B cell (primary cell): ENCODE measurements at places on chromosomes 5 and 9.

DNA sequence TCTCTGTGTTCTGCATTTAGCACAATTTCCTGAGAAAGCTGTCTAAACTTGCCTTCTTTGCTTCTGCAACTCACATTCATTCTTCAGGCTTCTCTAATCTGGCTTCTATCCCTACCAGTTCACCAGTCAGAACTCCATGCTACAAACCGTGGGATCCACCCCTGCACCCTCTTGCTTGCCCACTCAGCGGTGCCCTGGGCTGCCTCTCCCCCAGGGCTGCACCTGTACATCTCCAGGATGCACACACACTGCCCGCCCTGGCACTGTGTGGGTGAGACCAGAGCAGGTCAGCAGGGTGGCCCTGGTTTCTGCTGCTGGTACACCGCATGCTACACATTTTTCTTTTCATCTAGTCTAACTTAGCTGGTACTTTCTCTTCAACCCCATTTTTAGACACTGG is 127.1 kb downstream of the FANCC start:
- DNase-seq = no peak
- H3K27me3 ChIP-seq = no peaks in the 10 kb centered on the region
- no peaks in the 10 kb centered on the region for H3K36me3 ChIP-seq
- no peak overlapping the region for H3K4me3 ChIP-seq

GRCh38 chr9:16112116-16112515 is 559.3 kb downstream of the CCDC171 start:
- no peak overlapping the region for H3K4me3 ChIP-seq
- no peaks in the 10 kb centered on the region for H3K27me3 ChIP-seq
- H3K27ac ChIP-seq = no peak overlapping the region
- DNase-seq = no peak
- no peaks in the 10 kb centered on the region for H3K4me1 ChIP-seq
- no peaks in the 10 kb centered on the region for H3K36me3 ChIP-seq

DNA sequence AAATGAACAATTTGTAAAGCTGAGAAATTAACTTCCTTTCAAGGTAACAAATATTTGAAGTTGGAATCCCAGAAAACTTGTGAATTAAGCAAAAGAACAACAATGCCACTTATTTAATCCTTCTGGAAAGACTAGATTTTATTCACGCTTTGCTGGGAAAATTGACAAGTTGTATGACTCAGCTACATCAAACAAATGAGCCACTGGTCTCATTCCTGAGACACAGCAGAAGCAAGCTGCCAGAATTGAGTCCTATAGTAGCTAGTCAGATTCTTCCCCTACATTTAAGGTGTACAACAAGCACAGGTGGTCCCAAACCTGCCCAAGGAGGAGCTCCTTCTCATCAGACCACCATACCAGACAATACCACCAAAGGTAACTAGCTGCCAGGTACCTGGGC is 280.7 kb downstream of the SPOCK1 start:
- H3K36me3 ChIP-seq = no peaks in the 10 kb centered on the region
- no peak overlapping the region for H3K27ac ChIP-seq
- H3K4me1 ChIP-seq = no peaks in the 10 kb centered on the region
- H3K27me3 ChIP-seq = no peaks in the 10 kb centered on the region
- no peak overlapping the region for H3K4me3 ChIP-seq

- no peak for DNase-seq
- no peak overlapping the region for H3K4me3 ChIP-seq
- no peaks in the 10 kb centered on the region for H3K27me3 ChIP-seq
- H3K36me3 ChIP-seq = no peaks in the 10 kb centered on the region
- H3K4me1 ChIP-seq = no peaks in the 10 kb centered on the region
Measured at GRCh38 chr5:179158556-179158955, 98.4 kb downstream of the ZNF354C start.

DNA sequence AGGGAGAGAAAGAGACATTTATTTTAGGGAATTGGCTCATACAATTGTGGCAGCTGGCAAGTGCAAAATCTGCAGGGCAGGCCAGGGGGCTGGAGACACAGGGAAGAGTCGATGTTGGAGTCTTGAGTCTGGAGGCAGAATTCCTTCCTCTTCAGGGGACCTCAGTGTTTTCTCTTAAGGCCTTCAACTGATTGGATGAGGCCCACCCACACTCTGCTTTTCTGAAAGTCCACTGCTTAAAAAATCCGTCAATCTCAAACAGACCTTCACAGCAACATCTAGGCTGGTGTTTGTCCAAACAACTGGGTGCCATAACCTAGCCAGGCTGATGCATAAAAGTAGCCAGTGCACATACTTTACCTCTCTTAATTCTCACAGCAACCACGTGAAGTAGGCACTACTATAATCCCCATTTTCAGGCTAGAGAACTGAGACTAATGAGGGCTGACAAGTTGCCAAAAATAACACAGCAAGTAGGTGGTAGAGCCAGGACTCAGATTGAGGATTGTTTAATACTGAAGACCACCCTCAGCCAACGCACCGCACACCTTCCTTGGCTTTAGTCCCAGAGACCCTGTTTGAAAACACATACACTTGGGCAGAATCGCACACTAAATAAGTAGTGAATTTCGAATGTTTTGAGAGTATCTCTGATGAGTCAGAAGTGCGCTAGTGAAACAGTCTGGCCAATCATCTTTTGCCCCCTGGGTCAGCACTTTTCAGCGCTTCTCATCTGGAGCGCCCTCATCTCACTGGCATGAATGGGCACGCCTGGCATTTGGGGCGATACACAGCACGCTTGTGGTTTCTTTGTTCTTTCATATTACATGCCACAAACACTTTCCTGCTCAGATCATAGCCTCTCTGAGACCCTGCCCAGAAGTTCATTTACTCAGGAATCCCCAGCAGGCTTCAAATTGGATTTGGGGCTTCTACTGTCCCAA is 591.4 kb downstream of the CCDC171 start:
- H3K27ac ChIP-seq = no peak overlapping the region
- no peaks in the 10 kb centered on the region for H3K4me1 ChIP-seq
- H3K36me3 ChIP-seq = no peaks in the 10 kb centered on the region
- no peaks in the 10 kb centered on the region for H3K27me3 ChIP-seq
- no peak overlapping the region for H3K4me3 ChIP-seq

DNA sequence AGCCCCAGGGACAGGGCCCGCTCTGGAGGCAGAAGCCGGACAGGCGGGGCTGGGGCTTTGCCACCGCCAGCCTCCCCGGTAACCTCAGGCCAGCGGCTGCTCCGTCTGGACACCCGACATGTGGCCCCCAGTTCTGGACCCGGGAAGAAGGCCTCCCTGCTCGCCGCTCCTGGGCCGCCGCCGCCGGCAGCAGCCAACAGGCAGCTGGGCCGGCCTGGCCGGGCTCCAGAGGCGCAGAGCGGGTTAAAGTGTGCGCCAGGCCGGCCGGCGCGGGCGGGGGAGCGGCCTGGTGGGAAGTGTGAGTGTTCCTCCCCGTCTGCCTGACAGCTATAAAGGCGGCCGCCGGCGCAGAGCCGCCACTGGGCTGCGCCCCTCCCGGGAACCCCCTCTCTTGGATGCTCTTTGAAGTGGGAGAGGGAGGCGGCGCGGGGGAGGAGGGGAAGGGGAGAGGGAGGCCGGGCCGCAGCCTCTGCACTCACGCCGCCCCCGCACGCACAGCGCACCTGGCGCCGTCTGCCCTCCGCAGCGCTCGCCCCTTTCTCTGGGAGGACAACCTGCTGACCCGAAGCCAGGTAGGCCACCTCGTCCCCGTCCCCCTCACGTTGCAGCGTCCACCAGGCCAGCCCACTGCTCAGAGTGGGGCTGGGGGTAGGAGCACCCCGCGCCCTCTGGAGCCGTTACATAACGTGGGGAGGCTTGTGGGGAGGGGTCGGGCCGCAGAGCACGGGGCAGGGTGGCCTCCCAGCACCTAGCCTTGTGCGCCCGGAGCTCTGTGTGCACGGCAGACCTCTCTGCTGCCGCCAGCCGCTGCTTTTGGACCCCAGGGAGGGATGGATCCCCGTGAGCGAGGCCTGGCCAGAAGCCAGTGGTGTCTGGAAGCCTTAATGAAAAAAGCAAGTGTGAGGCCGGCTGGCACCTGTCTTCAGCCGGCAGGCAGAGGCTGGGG is at the start of gene ADAMTSL2:
ADAMTSL2 (plus strand) TSS at position 359 of the 946 bp plus-strand sequence. CDS start 2,009 bp downstream, outside the sequence.
- H3K4me3 ChIP-seq = no peak within 1 kb of the TSS
- no peaks in the 10 kb centered on the region for H3K27me3 ChIP-seq
- H3K27ac ChIP-seq = no peak within 1 kb of the TSS
- no peak for DNase-seq
- no peaks in the 10 kb centered on the region for H3K36me3 ChIP-seq

GRCh38 chr5:15132816-15133405 is 261.3 kb upstream of the ANKH start:
- no peak for DNase-seq
- no peak overlapping the region for H3K27ac ChIP-seq
- H3K4me3 ChIP-seq = no peak overlapping the region

DNA sequence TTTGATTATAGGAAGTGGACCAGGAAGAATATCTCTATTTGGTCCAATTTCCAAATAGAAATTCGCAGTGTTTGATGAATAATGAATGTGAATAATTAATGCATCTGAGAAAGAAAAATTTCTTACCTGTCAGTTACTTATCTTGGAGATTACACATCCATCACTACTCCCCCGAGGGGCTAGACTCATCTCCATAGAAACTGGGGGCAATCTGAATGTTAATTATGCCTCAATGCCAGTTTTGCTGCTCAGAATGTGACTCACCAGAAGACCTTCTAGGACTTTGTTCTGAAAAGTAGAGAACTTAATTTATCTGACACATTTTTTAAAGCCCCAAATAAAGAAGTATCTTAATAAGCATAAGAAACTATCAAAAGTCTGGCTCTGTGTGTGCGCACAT is 233.4 kb upstream of the NR4A3 start:
- H3K36me3 ChIP-seq = no peaks in the 10 kb centered on the region
- no peak overlapping the region for H3K27ac ChIP-seq
- no peak overlapping the region for H3K4me3 ChIP-seq
- peaks cover 17% of the 10 kb centered on the region for H3K4me1 ChIP-seq
- no peak for DNase-seq

- DNase-seq = no peak
- no peaks in the 10 kb centered on the region for H3K36me3 ChIP-seq
- H3K27me3 ChIP-seq = no peaks in the 10 kb centered on the region
- H3K4me3 ChIP-seq = no peak overlapping the region
- no peak overlapping the region for H3K27ac ChIP-seq
Measured at GRCh38 chr5:124996023-124996763, 249.8 kb upstream of the ZNF608 start.

DNA sequence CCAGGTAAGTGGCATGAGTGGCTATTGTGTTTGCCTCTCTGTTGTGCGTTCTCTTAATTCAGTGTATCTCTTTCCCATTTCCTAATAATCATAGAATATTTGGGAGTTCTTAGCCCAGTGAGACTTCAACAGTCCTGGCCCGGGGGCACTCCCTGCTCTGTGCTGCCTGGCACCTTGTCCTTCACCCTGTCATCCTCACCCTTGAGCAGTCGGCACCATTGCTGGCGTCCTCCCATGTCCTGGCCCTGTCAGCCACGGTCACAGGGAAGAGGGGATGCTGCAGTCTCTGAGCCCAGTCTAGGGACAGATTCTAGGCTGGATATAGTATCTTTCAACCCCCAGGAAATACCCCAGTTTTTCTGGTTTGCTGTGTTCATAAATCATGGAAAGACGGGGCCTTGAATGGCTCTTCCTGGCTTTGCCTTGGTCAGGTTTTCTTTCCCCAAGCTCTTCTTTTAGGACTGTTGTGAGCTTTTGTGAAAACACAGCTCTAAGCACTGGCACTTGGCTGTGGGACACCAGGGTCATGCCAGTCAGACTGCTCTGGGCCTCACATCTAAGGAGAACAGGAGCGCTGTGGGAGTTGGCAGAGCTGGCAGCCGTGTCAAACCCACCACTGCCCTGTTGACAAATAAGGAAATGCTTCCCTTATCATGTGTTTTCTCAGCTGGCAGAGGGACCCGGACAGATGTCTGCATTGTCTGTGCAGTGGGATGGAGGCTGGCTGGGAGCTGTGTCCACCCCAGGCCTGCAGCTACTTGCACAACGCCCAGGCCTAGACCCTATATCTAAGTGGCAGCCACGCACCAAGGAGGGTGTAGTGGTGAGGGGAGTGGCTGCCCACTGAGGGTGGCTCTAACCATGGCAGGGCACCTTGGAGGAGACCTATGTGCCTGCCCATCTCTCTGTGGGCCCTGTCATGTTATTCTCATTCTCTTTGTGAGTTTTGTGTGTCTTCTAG is 378.6 kb downstream of the ICE1 start:
- H3K4me3 ChIP-seq = no peak overlapping the region
- no peaks in the 10 kb centered on the region for H3K27me3 ChIP-seq
- no peak for DNase-seq

DNA sequence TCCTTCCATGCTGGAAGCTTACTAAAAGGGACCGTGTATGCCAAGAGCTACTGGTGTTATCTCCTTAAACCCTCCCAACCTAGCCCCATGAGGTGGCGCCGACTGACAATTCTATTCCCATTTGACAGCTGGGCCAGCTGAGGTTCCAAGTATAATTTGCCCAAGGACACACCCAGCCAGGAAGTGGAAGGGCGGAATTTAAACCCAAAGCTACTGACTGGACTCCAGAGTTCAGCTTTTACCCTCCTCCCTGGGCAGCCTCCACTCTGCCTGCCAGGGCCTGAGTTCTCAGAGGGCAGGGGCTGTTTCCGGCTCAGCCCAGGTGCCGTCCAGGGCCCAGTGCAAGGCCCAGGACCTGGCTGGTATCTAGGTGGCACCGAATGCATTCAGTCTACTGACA is 71.8 kb downstream of the C9orf50 start:
- peaks cover 11% of the 10 kb centered on the region for H3K27me3 ChIP-seq
- no peak for DNase-seq
- no peaks in the 10 kb centered on the region for H3K36me3 ChIP-seq
- no peak overlapping the region for H3K27ac ChIP-seq
- H3K4me1 ChIP-seq = peaks cover 3% of the 10 kb centered on the region

- no peak overlapping the region for H3K27ac ChIP-seq
- H3K4me1 ChIP-seq = no peaks in the 10 kb centered on the region
- no peaks in the 10 kb centered on the region for H3K27me3 ChIP-seq
- no peaks in the 10 kb centered on the region for H3K36me3 ChIP-seq
Measured at GRCh38 chr5:133514456-133514855, 97.9 kb downstream of the FSTL4 start.

DNA sequence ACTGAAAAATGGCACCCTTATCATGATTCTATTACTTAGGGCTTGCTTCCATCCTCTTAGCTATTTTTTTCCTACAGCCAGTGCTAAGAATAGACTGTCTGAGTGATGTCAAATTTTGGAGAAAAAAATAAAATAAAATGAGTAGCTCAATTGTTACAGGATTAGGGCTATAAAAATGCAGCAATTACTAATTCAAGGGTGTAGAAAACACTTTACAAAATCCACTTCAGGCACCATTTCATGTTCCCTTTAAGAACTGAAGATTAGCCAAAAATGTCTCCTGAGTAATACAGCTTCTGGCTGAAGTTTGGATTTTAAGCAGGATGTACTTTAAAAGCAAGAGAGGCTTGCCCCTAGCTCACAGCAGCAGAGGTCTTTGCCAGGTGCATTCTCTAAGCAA is 240.5 kb upstream of the IRX1 start:
- H3K4me1 ChIP-seq = no peaks in the 10 kb centered on the region
- no peak for DNase-seq
- no peaks in the 10 kb centered on the region for H3K27me3 ChIP-seq
- no peak overlapping the region for H3K4me3 ChIP-seq

DNA sequence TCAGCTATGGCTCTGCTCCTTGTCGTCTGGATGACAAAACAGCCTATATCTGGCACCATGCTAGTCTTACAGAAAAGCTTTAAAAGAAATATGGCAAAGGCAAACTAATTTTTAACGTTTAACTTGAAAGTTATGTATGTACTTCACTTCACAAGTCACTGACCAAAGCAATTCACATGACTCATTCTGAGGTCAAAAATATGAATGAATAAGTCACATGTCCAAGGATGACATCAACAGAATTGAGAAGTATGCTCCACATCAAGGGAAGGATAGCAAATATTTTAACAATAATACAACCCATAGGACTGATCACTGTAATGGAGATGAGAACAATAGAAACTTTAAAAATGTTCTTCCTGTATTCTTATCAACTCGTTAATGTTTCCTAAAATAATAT is 1072.6 kb upstream of the NUDT12 start:
- no peaks in the 10 kb centered on the region for H3K36me3 ChIP-seq
- no peak overlapping the region for H3K27ac ChIP-seq
- no peak for DNase-seq
